ENCODE measurements at places on chromosomes 7 and 10.

DNA sequence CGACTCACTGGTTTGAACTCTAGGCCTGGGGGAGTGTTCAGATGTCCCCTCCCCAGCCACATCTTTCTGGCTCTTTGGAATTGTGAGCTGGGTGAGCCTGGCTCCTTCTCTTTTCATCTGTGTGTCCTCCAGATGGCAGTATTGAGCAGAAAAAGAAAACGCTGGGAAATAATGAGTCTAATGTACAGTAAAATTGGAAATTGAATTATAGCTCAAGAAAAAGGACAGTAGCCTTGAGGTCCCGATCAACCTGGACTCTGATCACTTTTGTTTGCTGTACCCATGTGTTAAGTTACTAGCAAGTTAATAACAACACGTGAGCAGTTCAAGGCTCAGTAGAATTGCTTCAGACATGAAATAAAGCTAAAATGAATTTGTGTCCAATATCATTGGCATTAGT lies 77.9 kb downstream of the SNX10 start:
- peak; percentile 55 for DNase-seq

DNA sequence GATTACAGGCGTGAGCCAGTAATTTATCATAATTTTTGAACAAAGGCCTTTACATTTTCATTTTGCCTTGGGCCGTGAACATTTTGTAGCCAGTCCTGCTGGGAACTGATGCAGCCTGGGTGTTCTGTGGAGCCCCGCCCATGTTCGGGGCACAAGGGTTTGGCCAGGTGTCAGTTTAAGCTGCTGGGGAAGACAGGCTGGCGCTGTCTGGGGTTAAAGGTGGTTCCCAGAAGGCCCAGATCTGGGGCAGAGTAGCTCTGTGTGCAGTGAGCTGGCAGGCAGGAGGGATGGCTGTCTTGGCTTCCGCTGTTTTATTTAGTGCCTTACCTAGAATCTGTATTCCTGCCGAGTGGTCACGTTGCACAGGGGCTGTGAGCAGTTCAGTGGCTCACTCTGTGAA lies 50.2 kb downstream of the DOCK1 start:
- no peak for DNase-seq

DNA sequence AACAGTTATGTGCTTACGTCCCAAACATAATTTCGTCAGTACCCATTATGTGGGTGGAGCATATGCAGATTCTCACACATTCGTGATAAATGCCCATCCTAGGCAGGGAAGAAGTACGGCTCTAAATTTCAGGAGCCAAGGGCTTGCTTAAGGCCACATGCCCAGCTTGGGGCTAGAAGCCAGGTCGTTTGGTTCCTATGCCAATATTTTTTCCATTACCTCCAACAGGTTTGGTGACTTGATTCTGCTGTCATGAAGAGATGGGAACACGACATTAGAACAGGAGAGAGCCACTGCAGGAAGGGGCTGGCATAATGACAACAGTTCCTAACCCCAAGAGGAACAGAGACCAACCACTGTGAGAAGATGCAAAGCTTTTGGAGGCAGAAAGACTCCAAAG lies 85.1 kb downstream of the HIPK2 start:
- no peak for DNase-seq

- DNase-seq, result no peak
These were observed 202.0 kb upstream of the LRRTM3 start for GRCh38 chr10:66723608-66724400.

GRCh38 chr7:108459922-108460551 lies 3.8 kb upstream of the NRCAM start:
- DNase-seq, result no peak

DNA sequence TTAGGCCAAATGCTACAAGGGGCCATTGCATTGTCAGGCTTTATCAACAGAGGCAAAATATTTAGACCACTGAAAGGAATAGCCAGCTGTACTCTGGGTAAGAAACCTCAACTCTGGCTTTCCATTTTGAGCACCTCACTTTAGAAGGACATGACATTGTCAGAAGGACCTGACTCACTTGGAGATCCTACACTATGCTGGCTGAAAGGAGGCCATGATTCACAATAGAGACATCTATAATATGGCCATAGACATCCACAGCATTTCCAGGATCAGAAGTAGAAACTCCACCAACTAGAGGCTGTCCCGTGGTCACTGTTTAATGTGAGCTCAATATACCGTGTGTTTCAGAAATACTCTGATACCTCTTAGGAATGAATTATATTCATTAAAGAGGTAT lies 140.9 kb downstream of the BTAF1 start:
- DNase-seq, result no peak

DNA sequence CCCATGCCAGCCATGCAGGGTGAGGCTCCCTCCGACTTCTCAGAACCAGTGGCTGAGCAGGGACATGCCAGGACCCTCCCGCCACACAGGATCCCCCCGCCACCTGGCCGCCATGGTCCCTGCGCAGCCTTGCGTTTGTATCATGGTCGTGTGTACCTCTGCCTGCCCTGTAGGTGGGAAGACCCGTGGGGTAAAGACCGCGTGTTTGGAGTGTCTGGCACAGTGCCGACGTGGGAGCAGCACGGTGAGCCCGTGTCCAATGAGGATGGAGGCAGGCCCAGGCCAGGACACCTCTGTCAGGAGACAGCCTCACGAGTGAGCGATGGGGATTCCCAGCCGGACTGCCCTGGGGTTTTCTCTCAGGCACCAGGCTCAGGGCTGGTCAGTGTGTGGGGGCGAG lies 31.9 kb downstream of the NKX6-2 start:
- no peak for DNase-seq

- DNase-seq, result peak; percentile 81
These were observed 153.7 kb downstream of the DNAJB6 start for GRCh38 chr7:157490465-157490912.

- DNase-seq, result no peak
These were observed 12.1 kb downstream of the TFR2 start for GRCh38 chr7:100629117-100629716.

GRCh38 chr10:19701427-19702052 lies 114.7 kb upstream of the PLXDC2 start:
- no peak for DNase-seq

DNA sequence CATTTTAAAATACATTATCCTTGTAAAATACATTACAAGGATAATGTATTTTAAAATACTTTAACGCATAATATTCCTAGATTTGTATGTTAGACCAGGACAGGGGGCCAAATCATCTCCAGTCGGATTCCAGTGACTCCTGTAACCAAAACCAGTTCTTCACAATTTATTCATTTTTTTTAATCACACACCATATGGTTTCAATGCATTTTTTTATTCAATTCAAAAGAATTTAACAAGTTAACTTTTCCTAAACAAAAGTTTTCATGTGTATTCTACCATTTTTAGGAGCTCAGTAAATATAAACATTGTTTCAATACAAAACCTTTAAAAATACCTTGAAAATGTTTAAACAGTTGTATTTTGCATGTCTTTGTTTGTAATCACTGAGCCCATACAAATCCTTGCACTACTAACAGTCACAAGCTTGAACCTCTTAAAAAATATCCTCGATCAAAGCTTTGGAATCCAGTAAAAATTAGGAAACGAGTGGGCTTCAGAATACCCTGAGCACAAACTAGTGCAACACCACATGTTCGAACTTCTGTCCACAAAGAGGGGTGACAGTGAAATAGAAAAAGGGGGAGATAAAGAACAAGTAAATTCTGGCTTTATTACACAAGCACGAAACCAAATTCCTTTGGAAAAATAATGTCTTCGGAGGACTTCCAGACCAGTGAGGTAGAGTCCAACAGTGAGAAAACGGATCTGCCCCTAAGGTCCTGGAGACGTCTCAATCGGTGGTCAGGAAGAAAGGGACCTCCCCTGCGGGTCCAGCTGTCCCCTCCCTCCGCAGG lies 1.6 kb downstream of the CCDC71L start:
- no peak for DNase-seq

DNA sequence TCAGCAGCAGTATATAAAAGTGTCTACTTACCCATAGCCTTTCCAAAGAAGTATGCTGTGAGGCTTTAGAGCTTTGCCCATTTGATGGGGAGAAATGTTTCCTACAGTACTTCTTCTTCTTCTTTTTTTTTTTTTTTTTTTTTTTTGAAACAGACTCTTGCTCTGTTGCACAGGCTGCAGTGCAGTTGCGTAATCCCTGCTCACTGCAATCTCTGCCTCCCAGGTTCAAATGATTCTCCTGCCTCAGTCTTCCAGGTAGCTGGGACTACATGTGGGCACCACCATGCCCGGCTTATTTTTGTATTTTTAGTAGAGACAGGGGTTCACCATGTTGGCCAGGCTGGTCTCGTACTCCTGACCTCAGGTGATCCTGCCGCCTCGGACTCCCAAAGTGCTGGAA lies 101.7 kb upstream of the TMEM26 start:
- no peak for DNase-seq

- DNase-seq, result no peak
These were observed 49.9 kb upstream of the PPP1R3A start for GRCh38 chr7:113968713-113969112.

GRCh38 chr7:70660154-70660818 lies 471.7 kb upstream of the GALNT17 start:
- DNase-seq, result peak; percentile 75

- no peak for DNase-seq
These were observed 147.4 kb downstream of the CALCR start for GRCh38 chr7:93427107-93427506.

DNA sequence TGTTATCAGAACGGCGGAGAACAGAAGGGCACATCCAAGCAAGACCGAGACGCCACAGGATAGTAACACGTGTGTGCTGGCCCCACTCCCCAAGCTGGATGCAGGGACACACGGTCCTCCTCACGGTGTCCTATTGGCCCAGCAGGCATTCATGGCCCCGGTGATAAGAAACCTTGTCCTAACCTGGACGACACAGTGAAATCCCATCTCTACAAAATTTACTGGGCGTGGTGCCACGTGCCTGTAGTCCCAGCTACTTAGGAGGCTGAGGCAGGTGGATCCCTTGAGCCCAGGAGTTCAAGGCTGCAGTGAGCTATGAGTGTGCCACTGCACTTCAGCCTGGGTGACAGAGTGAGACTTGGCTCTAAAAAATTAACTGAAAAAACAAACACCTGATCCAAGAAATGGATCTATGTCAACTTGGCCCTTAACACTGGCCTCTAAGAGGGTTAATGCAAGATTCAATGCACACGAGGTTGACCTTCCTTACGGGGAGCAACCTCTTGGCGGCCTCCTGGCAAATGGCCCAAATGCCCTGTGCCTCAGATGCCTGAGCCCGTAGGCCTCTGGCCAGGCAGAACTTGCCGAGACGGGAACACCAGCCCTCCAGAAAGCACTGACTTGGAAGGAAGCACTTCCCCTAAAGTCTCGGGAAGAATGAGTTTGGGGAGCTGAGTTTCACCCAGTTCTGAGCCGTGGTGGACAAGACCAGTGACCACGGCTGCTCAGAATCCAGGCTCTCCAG lies 72.3 kb downstream of the ZRANB1 start:
- DNase-seq, result no peak

DNA sequence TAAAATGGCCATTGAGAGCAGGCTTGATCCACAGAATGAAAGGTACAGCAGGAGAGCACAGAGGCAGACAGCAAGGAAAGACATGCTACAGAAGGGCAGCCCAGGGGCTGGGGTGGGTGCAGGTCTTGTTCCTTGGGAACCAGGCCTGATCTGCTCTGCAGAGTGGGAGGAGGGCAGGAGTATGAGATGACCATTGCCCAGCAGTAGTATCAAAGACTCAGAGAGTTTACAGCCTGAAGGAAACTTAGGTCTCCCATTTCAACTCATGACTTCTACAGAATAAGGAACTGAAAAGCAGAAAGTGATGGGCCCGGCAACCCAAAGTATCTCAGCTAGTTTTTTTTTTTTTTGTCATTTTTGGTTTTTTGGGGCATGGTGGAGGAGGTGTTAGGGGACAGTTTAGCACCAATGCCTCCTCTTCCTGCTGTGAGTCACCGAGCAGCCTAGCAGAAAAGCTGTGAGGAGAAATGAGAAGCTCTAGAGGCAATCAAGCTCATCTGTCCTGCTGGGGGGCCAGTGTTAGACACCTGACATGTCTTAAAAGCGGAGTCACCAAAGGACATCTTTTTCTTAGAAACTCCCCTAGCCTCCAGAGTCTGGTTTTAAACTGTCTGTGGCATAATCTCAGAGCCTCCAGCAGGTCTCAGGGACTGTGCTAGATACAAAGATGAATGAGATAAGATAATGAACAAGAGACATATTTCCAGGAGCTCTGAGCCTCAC lies 34.3 kb upstream of the HERPUD2 start:
- DNase-seq, result peak; percentile 26

GRCh38 chr10:48246501-48246900 lies 28.0 kb downstream of the FRMPD2 start:
- no peak for DNase-seq

DNA sequence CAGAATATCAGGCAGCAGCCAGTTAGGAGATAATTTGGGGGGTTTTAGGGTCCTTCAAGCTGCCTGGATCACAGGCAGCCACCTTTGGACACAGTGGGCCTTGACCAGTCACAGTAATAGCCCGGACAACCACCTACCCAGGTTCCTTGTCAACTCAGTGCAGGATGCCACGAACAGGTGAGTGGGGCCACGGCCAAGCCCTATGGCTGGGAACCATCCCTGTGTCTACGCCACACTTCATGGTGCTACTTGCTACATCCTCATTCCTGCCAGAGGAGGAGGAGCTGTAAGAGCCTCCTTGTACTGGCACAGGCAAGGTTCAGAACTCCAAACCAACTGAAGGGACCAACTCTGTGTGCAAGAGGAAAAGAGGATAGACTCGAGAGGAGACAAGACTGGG lies 19.9 kb downstream of the ITPRIP start:
- no peak for DNase-seq

- no peak for DNase-seq
These were observed 40.0 kb downstream of the GOLGA7B start for GRCh38 chr10:97889461-97890265.

- DNase-seq, result no peak
These were observed 139.8 kb upstream of the AOAH start for GRCh38 chr7:36863901-36864701.

DNA sequence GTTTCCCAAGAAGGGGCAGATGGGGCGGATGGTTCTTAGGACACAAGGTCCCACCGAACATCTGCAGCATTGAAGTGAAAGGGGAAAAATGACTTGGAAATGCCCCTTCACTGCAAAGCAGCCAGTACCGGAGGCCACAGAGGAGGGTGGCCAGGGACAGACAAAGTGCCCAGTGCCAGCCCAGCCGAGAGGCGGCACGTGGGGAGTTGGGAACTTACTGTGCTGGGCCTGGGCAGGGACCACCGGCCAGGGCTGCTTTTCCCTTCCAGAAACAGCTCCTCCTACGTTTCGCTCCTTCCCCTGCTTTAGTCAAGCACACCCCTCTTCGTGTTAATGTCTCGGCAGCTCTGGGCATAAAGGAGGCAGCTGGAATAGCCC lies 129.2 kb downstream of the TNS3 start:
- no peak for DNase-seq

DNA sequence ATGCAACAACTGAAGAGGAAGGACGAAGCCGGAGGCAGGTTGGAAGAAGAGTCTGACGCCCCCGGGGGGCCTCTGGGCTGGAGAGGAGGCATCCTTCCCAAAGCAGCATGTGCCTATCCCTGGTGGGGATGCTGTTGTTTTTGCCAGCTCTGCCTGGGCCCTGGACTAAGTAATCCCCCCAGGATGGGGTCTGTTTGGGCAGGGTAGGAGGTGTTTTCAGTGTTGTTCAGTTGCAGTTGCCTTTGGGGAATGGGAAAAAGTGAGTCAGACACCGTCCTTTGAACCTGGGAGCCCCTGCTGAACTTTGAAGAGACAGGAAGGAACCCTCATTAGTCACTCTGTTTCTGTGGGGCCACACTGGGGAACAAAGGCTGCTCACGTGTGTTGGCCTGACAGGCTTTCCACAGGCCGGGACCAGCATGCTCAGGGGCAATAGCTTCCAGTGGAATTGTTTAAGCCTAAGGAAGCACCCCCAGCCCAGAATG lies 35.2 kb upstream of the GDF10 start:
- peak; percentile 20 for DNase-seq

GRCh38 chr10:91378061-91378460 lies 32.1 kb upstream of the HECTD2 start:
- peak; percentile 80 for DNase-seq
